ENCODE measurements at places on chromosomes 11 and 22.

DNA sequence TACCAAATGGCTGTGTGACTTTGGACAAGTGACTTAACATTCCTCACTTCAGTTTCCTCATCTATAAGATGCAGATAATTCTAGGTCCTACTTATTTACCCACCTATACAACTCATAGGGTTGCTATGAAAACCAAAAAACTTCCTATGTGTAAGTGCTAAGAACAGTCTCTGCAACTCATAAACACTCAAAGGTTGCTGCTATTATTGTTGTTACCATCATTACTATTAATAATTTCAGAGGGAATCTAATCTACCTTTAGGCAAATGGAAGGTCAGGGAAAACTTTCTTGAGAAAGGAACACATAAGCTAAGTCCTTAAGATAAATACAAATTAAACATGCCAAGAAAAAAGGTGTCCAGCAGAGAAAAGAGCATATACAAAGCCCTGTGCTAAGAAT, 40.5 kb downstream of the SIK3 start:
- no peak for DNase-seq

DNA sequence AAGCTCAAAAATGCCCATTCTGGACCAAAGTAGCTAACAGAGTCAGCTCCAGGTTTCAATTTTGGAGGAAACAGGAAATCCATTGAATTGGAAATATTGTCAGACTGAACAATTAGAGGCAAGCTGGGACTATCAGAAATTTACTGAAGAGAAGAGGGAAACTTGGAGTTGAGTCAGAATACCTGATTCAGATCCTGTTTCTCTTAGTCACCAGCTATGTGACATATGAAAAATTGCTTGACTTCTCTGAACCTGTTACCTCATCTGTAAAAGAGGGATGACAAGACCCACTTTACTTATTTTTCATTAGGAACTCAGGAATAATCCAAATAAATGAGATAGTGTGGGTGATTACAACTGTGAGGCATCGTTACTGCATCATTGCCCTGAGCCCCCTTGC, 148.9 kb upstream of the CADM1 start:
- no peak for DNase-seq

DNA sequence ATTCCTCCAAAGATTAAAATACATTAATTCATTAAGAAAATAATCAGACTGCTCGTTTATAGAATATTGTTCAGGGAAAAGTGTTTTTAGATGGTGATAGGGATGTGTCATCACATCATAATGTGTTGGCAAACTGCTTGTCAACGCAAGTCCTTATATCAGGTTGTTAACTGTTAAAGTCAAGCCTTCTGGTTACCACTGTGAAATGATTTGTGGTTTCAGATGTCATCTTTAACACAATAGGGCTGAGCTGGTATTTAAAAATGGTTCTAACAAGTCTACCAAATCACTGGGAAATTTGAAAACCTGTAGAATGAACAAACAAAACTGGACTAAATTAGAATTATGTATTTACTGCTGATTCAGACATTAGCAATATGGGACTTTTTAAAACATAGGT, 2.4 kb upstream of the MMP13 start:
- no peak for DNase-seq

GRCh38 chr11:103322821-103323220, 213.6 kb downstream of the DYNC2H1 start:
- DNase-seq, result no peak

DNA sequence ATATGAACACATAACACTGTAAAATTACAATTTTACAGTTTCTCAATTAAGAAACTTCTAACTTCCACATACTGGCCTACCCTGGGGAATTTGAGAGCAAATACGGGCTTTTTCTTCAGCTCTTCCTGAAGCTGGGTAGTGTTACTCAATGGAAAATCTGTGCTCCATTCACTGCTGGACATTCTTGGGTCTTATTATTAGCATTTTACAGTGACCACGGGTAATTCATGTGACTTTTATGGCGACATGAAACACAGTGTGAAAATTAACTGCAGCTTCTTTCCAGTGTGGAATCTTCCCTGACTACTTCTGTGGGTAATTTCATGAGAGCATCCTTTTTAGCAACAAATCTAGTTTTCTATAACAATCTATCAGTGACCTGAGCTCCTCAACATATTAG, 423.7 kb upstream of the ANO5 start:
- no peak for DNase-seq

DNA sequence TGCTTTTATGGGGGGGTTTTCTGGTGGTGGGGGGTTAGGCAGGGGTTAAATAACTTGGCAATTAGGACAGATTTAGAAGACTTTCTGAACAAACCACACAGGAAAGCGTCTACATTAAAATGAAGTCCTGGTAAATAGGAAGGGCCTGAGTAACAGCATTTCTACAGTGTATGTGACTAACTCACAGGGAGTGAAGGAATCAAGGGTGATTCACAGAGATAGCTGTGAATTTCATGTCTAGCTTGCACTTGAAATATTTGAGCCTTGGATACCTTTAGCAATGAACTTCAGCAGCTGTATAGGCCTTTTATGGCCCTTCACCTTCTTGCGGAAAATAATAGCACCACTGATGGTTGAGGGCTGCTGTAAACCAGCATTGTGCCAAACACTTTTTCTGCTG, 26.1 kb upstream of the LDHA start:
- no peak for DNase-seq

- DNase-seq, result no peak
Observed at GRCh38 chr11:34826384-34826726, 89.8 kb downstream of the APIP start.

GRCh38 chr11:35529971-35530495, 4.6 kb upstream of the PAMR1 start:
- no peak for DNase-seq

GRCh38 chr11:60314635-60315321, 12.3 kb upstream of the MS4A6E start:
- DNase-seq, result no peak

DNA sequence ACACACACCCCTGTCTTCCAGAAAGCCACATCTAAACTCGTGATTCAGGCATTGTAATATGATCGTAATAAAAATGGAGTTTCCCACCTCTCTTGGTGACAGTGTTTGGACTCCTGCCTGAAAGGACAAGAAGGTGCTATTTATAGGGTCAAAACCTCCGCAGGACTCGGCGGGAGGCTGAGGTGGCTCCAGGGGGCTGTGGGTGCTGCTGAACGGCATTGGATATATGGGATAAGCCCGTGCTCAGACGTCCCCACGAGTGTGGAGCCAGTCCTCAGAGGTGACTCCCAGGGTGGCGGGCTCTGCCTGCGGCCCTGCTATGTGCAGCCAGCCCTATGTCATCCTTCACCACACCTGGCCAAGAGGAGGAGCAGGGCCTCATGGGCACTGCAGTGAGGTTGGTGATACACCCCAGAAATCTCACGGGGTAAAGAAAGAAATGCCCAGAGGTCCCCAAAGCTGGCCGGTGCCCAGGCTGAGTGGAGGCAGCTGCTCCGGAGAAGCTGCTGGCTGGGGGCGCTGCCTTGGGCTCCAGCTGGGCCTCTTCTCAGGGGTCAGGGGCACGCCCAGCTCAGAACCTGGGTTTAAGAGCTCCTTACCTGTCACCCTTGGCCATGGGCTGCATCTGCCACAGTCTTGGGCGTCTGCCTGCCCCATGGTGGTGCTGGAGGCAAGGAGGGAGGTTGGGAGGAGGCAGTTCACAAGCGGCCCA, 5.1 kb upstream of the OSBPL5 start:
- DNase-seq, result no peak

- no peak for DNase-seq
Observed at GRCh38 chr22:27344546-27344945, 457.0 kb downstream of the MN1 start.

GRCh38 chr11:106228996-106229395, 151.5 kb downstream of the AASDHPPT start:
- DNase-seq, result no peak

- DNase-seq, result no peak
Observed at GRCh38 chr11:114318361-114318760, 22.2 kb downstream of the NNMT start.

GRCh38 chr11:62433141-62433903, 14.5 kb downstream of the SCGB1A1 start:
- no peak for DNase-seq

GRCh38 chr11:9362393-9362863, 22.0 kb upstream of the IPO7 start:
- no peak for DNase-seq

GRCh38 chr22:17501679-17502285, 61.5 kb upstream of the SLC25A18 start:
- DNase-seq, result no peak

GRCh38 chr11:124071623-124071948, 30.5 kb upstream of the OR10G7 start:
- DNase-seq, result no peak

GRCh38 chr11:133952199-133953190, 4.3 kb downstream of the IGSF9B start:
- no peak for DNase-seq

- DNase-seq, result no peak
Observed at GRCh38 chr11:70729949-70730348, 331.6 kb downstream of the CTTN start.

- DNase-seq, result no peak
Observed at GRCh38 chr22:26542831-26543230, 30.6 kb upstream of the TFIP11 start.

DNA sequence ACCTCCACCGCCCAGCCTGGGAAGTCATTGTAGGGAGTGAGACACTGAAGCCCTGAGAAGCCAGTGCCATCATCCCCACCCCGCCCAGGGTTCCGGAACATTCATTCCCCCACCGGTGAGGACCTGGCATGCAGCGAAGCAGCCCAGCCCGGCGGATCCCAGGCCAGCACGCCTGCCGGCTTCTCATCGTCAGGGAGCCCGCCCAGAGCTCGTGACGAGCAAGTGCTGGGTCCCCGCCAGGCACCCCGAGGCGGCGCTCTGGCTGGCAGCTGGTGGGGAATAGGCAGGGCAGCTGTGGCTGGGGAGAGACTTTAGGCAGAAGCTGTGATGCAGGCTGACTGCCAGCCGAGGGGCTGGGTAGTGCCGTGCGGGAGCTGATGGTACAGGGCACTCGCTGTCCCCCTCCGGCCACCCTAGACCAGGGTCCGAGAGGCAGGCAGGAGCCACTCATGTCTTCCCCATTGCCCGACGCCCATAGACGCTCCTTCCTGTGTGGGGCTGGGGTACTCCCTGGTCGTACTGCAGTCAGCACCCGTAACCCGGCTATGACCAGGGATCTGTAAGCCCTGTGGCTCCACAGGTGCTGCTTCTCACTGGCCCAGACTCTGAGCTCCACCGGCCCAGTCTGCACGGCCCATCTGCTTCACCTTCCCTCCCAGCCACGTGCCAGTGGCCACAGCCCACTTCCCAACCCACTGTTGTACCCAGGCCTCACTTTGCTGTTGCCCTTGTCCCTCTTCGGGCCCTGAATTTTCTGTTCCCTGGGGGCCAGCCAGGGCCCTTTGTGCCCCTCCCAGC, 24.5 kb upstream of the CABP7 start:
- DNase-seq, result no peak

DNA sequence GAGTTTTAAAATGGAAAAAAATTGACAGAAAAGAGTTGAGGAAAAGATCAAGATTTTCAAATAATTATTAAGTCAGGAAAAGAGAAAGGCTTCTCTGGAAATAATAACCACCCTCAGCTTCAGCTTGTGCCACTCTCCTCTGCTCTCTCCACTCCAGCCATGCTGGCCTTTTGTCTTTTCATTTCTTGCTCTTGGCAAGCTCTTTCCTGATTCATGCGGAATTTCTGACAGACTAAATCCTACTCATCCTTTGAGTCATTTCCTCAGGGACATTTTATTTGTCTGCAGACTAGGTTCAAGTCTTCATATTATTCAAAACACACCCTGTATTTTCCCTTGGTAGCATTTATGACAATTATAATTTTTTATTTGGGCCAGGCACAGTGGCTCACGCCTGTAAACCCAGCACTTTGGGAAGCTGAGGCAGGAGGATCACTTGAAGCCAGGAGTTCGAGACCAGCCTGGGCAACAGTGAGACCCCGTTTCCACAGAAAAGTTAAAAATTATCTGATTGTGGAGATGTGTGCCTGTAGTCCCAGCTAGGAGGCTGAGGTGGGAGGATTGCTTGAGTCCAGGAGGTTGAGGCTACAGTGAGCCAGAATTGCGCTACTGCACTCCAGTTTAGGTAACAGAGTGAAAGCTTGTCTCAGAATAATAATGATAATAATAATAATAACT, 7.8 kb upstream of the P4HA3 start:
- DNase-seq, result no peak

GRCh38 chr11:69430566-69430965, 50.9 kb upstream of the LINC01488 start:
- no peak for DNase-seq

GRCh38 chr11:60971520-60971919, at the start of gene CD6:
CD6 (plus strand) TSS chr11:60971680; CDS start chr11:60971866, 186 bp downstream.
- DNase-seq, result no peak

DNA sequence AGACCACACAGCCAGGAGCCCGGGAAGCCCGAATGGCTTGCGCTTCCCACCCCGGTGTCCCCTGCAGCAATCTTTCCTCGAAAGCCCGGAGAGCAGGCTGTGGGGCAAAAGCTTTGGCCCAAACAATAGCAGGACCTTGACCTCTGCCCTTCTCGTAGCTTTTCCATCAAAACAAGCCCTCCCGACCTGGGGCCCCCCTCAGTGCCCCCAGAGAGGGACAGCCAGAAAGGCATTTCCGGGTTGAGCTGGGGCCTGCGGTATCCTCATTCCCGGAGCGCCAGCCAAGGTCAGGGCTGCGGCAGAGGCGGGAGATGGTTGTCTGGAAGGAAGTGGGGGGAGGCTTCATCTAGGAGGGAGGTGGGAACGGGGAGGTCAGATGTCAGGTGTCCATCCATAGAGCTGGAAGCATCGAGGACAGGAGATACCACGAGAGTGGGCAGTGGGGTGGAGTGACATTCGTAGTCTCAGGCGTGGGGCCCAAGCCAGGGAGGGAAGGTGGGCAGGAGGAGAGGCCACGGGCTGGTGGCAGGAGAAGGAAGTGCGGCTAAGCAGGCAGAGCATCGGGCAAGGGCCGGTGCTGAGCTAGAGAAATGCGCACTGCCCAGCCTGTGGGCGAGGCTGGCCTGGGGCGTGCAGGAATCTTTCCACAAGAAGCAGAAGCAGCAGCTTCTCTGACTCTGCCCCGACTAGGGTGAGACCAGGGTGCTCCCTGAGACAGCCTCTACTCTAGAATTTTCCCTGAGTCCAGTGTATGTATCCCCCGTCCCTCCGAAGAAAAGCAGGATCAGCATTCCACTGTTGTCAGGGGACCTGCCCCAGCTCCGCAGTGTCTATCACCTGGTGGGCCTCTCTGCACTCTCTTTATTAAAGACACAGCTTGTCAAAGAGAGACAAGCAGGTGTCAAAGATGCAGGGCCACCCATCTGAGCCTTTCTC, 14.3 kb downstream of the PDGFB start:
- DNase-seq, result no peak

GRCh38 chr22:34303656-34304055, 383.4 kb upstream of the LARGE1 start:
- DNase-seq, result no peak

DNA sequence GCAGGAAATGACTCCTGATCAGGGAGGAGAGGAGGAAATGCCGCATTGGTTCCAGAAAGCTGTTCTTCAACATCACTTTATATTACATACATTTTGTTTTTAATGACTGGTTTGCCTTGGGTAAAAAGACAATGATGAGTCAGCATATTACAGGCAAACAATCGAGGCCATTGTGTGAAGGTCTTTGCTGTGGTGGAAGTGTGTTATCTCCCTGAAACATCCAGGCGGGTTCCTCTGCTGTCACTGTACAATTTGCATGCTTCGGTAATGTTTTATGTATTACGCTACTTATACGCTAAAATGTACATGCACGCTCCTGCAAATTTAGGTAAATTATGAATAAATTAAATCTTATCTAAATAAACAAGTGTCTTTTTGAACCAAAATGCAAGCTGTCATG, 161.1 kb downstream of the KIRREL3 start:
- no peak for DNase-seq
